Stimulated activated CD4-positive, alpha-beta T cell treated with anti-CD3 and anti-CD28 coated beads, Interleukin-2, amount 100 ng/mL, for 48 hours (primary cell): ENCODE measurements at places on chromosomes 1 and 21.

- DNase-seq: no peak
Observed at GRCh38 chr1:94608142-94608851, 66.7 kb upstream of the F3 start.

GRCh38 chr1:239426821-239427475, 40.6 kb downstream of the CHRM3 start:
- no peak for DNase-seq

DNA sequence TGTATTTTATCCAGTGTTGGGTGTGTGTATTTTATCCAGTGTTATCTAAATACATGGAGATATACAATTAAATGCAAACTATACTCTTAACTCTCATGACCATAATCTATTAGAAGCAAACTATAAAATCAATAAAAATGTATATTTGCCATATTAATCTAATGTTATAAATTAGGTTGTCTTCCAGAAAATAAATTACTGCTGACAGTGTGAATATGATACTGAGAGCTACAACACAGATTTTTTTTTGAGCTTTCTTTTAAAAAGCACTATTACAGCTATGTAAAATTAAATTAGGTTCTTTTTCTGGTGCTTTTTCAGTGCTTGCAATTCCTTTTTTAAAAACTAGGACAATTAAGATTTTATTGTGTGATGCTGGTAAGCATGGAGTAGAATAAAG, 19.0 kb upstream of the GPR52 start:
- DNase-seq: no peak

- DNase-seq: no peak
Observed at GRCh38 chr1:223087291-223088255, 55.5 kb downstream of the TLR5 start.

GRCh38 chr1:186616511-186616910, 63.7 kb downstream of the PTGS2 start:
- DNase-seq: no peak
